Vagina (tissue), 2 donors: ENCODE measurements at places on chromosomes 2 and 18.

- DNase-seq, result peak; percentile 84
Observed at GRCh38 chr2:42879913-42880737, 87.7 kb upstream of the HAAO start.

- no peak for DNase-seq
Observed at GRCh38 chr2:203997980-203998809, 61.6 kb downstream of the ICOS start.

- DNase-seq, result no peak
Observed at GRCh38 chr2:63734510-63734909, 107.2 kb upstream of the UGP2 start.

DNA sequence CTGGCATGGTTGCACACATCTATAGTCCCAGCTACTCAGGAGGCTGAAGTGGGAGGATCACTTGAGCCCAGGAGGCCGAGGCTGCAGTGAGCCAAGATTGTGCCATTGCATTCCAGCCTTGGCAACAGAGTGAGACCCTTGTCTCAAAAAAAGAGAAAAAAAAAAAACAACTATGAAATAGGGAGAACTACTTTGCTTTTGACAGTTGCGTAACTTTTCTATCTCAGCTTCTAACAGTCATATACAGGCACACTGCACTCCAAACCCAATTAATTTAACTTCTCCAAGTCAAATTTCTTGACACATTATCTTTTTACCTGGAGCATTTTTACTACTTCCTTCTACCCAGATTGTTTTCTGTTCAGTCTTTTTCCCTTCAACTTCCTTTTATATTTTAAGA, 24.1 kb upstream of the VWC2L start:
- DNase-seq, result no peak

DNA sequence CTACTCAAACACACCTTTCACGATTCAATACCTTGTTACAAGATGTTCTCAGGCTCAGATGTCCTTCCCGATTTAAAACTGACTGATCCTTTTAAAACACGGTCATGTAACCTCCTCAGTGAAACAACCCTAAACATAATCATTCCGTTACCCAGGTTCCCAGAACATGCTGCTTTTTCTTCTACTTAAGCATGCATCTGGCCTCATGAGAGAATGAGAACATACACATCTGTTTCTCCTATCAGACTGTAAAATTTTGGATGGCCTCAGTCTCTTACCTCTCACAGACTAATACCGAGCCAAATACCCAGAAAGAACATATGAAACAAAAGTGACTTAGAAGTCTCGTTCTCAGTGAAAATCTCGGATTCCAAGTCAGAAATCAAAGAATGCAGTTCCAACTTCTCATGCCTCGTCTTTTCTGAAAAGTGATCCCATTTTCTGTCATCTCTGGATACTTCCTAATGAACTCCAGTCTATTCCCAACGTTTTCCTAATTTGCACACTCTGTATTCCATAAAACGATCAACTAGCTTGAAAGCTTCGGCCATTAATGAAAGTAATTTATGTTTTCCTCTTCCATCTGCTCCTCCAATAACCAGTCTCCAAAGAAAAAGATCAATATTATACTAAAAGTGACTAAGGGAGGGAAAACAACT, 919 bp downstream of the SF3B1 start:
- no peak for DNase-seq

- DNase-seq, result no peak
Observed at GRCh38 chr2:205766779-205767359, 84.6 kb downstream of the NRP2 start.

GRCh38 chr2:17805717-17806363, 10.4 kb upstream of the MSGN1 start:
- peak; percentile 54 for DNase-seq

GRCh38 chr2:96136129-96136720, 2.1 kb downstream of the ASTL start:
- DNase-seq, result no peak
